ENCODE measurements at places on chromosomes 6 and 20. TPM values are rescaled to one million over a fixed set of nuclear protein-coding genes. Genes with fewer than 3 reads are reported as not detected.

DNA sequence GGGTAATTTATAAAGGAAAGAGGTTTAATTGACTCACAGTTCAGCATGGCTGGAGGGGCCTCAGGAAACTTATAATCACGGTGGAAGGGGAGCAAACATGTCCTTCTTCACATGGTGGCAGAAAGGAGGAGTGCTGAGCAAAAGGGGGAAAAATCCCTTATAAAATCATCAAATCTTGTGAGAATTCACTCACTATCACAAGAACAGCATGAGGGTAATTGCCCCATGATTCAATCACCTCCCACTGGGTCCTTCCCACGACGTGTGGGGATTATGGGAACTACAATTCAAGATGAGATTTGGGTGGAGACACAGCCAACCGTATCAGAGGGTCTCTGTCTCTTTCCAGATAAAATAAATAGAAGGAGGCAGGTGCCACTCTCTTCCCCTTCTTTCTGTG lies 48.7 kb downstream of the TNFAIP3 start:
- H3K4me1 ChIP-seq, result peaks cover 13% of the 10 kb centered on the region
- DNase-seq, result no peak
- no peak overlapping the region for H3K27ac ChIP-seq
- H3K27me3 ChIP-seq, result no peaks in the 10 kb centered on the region
- no peak overlapping the region for H3K4me3 ChIP-seq

The ANKRD66 gene
- polyA plus RNA-seq, result not detected

GRCh38 chr6:132179955-132180354 lies 221.3 kb downstream of the MOXD1 start:
- H3K36me3 ChIP-seq, result no peaks in the 10 kb centered on the region
- no peak overlapping the region for H3K4me3 ChIP-seq
- no peaks in the 10 kb centered on the region for H3K4me1 ChIP-seq
- DNase-seq, result no peak
- H3K27me3 ChIP-seq, result no peaks in the 10 kb centered on the region

GRCh38 chr6:113672491-113673149 lies 184.5 kb upstream of the MARCKS start:
- peak overlapping the region; percentile 9 for H3K27ac ChIP-seq
- no peaks in the 10 kb centered on the region for H3K4me1 ChIP-seq
- no peaks in the 10 kb centered on the region for H3K27me3 ChIP-seq
- peak; percentile 70 for DNase-seq
- H3K4me3 ChIP-seq, result peak overlapping the region; percentile 31

DNA sequence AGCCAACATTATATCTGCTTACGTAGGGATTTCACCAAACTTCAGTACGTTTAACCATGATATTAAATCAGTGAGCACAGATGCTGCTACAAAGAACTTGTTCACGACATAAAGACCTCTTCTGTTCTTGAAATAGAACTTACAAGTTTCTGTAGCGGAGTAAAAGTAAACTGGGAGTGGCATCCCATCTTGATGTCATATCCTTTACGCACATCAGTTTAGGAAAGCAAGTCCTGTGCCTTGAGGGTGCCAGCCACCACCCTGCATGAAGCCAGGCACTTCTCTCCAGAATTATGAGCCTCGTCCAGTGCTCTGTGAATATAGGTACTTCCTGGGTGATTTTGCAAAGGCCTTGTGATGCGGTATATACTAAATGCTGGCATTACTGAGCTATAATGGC lies 122.6 kb downstream of the BTBD3 start:
- H3K36me3 ChIP-seq, result no peaks in the 10 kb centered on the region
- no peak for DNase-seq
- no peaks in the 10 kb centered on the region for H3K4me1 ChIP-seq

The PLN gene
- polyA plus RNA-seq, result 764 TPM

The RSPO3 gene
- 0.20 TPM for polyA plus RNA-seq

DNA sequence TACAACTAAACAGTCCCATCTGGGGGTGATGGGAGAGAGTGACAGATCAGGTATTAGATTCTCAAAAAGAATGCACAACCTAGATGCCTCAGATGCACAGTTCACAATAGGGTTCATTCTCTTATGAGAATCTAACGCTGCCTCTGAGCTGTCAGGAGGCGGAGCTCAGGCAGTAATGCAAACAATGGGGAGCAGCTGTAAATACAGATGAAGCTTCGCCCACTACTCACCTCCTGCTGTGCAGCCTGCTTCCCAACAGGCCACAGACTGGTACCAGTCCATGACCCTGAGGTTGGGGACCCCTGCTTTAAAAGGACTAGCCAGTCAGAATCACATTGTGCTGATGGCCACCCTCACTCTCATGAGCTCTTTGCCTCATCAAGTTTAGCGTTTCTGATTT lies 247.0 kb upstream of the KCNQ5 start:
- H3K36me3 ChIP-seq, result no peaks in the 10 kb centered on the region
- no peak overlapping the region for H3K4me3 ChIP-seq
- H3K4me1 ChIP-seq, result no peaks in the 10 kb centered on the region
- H3K27me3 ChIP-seq, result no peaks in the 10 kb centered on the region
- H3K27ac ChIP-seq, result no peak overlapping the region
- no peak for DNase-seq

The RWDD1 gene
- polyA plus RNA-seq, result 123 TPM

The HLA-DRB5 gene
- polyA plus RNA-seq, result 0.29 TPM

- no peak overlapping the region for H3K4me3 ChIP-seq
- no peaks in the 10 kb centered on the region for H3K27me3 ChIP-seq
- DNase-seq, result no peak
- H3K36me3 ChIP-seq, result no peaks in the 10 kb centered on the region
These were observed 56.1 kb downstream of the GJA1 start for GRCh38 chr6:121491576-121491975.

- H3K4me1 ChIP-seq, result peaks cover 55% of the 10 kb centered on the region
- no peak for DNase-seq
- H3K27me3 ChIP-seq, result no peaks in the 10 kb centered on the region
- H3K4me3 ChIP-seq, result no peak overlapping the region
- H3K36me3 ChIP-seq, result no peaks in the 10 kb centered on the region
These were observed 146.3 kb downstream of the PRL start for GRCh38 chr6:22150368-22151035.

DNA sequence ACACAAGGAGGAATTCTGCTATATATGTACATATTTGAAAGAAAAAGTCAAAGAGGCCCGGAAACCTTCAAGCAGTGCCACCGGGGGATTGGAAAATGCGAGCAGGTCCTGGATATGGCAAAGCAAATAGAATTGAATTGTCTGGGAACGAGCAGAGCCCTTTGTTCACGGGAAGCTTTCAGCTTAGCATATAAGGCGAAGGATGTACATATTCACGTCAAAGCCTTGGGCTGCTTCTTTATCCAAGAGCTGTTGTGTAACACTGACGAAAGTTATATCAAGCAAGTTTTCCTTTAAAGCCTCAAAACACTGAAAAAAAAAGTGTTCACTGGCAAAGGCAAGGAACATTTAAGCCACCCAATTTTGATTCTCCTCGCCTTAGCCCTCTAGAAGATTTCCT lies 171.0 kb downstream of the GPX5 start:
- H3K4me1 ChIP-seq, result no peaks in the 10 kb centered on the region
- DNase-seq, result no peak
- H3K27me3 ChIP-seq, result peaks cover 97% of the 10 kb centered on the region
- no peaks in the 10 kb centered on the region for H3K36me3 ChIP-seq
- H3K4me3 ChIP-seq, result no peak overlapping the region

DNA sequence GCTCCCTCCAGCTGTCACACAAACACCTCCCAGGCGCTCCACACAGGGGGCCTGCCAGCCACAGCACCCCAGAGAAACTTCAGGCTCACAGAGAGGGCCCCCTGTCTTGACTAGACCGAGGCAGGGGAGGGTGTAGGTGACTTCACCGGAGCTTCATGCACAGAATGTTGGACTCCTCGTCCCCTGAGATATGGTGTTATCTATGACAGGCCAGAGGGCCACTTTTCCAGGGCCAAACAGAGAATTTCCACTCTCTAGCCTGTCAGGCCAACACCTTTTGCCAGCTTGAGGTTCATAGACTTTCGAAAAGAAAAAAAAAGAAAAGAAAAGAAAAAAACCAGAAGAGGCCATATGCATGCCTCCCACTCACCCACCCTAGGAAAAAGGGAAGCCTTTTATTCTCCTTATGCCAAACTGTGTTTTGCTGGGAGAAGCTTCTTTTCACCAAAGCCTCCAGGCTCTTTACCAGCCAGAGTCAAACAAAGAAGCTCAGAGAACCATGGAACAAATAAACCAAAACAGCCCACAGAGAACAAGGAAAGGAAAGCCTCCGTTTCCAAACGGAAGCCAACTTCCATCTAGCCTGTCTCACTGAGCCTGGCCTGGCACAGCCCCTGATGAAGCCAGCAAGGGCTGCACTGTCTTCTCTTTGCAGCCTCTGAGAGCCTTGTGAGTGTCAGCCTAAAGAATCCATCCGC lies 313.2 kb upstream of the JARID2 start:
- no peak overlapping the region for H3K4me3 ChIP-seq
- H3K27me3 ChIP-seq, result no peaks in the 10 kb centered on the region
- DNase-seq, result no peak
- peaks cover 6% of the 10 kb centered on the region for H3K4me1 ChIP-seq
- no peak overlapping the region for H3K27ac ChIP-seq

GRCh38 chr6:155126727-155127439 lies 131.8 kb downstream of the TIAM2 start:
- H3K27ac ChIP-seq, result no peak overlapping the region
- no peaks in the 10 kb centered on the region for H3K27me3 ChIP-seq
- H3K36me3 ChIP-seq, result peaks cover 4% of the 10 kb centered on the region
- no peaks in the 10 kb centered on the region for H3K4me1 ChIP-seq

GRCh38 chr20:58889798-58890517 lies 37.4 kb downstream of the GNAS start:
- no peaks in the 10 kb centered on the region for H3K27me3 ChIP-seq
- DNase-seq, result no peak
- peak overlapping the region; percentile 60 for H3K4me3 ChIP-seq
- H3K4me1 ChIP-seq, result peaks cover 20% of the 10 kb centered on the region
- H3K27ac ChIP-seq, result peak overlapping the region; percentile 99

Measured in heart right ventricle (tissue), 16 donors.